CD4-positive, CD25-positive, alpha-beta regulatory T cell (primary cell): ENCODE measurements at places on chromosomes 1 and 21.

DNA sequence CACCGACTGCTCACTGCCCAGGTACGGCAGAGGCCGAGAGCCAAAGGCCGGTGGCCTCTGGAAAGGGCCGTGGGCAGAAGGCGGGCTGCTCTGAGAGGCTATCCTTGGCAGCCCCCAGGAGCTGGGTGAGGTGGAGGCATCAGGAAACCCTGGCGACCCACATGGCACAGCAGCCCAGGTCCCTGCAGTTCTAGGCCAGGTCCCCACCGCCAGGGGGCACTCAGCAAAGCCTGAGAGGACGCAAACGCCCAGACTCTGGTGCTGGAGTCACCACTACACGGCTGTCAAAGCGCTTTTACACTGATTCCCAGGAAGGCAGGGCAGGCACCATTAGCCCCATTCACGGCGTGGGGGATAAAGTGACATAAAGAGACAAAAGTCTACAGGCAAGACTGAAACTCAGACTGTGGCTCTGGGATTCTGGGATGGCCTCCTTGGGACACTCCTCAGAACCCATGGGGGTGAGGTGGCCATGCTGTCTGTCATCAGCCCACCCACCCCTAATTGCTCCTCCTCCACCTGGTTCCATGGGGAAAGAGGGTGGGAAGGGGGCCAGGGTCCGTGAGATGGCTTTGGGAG, 4.9 kb downstream of the PLEKHG5 start:
- DNase-seq = peak; percentile 84

GRCh38 chr1:110254604-110255391, 44.7 kb downstream of the KCNC4 start:
- no peak for DNase-seq

- no peak for DNase-seq
These were observed 130.8 kb downstream of the NOS1AP start for GRCh38 chr1:162200096-162200847.

DNA sequence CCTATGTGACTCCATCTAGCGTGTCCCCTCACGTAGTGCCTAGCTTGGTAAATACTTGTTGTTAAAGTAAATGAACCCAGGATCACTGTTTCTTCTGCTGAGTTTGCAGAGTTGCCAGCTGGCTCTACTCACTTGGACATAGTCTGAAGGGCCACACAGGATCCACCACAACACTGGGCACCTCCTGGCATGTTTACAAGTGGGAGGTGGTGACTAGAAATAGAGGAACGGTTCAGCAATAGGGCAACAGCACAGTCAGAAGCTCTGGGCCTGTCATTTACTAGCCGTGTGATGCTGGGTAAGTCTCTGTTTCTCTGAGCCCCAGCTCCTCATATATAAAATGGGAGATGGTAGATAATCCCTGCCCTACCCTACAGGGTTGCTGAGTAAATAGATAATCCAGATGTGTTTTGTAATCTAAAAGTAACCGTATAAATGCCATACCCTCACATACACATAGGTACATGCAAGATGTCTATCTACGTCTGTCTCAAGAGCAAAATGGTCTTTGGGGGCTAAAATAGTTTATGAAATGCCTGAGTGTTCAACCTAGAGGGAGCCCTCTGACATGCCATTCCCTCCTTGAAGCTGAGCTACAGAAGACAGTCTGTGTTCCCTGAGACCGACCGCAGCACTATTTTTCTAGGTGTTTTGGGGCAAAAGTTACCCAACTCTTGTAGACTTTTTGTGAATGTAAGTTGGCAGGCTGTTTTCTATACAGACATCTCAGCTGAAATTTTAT, 20.5 kb downstream of the RNF220 start:
- no peak for DNase-seq

DNA sequence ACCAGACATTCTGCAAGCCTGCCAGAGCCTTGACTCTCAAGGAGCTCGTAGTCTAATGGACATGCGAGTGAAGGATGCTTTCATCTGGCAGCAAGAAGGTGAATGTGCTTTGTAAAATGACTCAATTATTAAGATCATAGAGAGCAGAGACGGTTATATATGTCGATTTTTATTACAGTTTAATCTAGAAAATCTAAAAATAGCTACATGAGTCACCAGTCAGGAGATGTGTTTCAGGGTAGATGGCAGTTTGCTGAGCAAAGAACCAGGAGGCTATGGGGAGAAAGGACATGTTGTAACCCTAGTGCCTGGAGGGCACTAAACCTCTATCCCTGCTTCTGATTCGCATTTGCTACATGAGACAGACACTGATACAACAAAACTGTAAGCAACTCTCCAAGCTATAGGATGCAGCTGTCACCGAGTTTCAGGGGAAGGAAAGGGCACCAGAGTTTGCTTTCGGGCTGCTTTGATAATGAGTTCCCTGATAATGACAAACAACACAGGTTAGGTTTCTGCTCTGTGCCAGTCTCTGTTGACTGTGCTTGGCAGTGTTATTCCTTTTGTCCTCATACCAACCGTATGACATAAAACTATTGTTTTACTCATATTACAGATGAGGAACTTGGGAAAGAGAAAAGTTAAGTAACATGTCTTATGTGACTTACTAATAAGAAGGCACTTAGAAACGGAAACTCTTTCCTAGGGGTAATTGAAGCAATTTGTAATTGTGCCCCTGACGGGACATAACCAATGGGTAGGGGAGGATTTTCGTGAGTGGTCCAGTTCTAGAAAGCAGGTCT, 43.2 kb downstream of the C1orf198 start:
- no peak for DNase-seq

DNA sequence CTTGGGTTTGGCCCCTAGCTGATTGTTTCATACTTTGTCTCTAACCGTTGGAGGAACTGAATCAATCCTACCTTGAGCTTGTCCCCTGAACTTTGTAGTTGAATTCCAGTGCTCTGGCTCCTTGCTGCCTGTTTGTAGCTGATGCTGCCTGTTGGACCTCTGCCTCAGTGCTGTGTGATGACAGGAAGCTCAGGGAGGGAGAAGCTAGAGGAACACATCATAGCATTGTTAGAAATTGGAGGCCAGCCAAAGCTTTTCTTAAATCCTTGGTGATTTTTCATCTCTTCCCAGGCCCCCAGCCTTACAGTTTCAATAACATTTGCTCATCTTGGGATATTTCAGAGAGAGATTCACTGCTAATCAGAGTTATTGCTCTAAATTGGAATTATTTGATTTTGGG, 34.0 kb downstream of the MACF1 start:
- no peak for DNase-seq

DNA sequence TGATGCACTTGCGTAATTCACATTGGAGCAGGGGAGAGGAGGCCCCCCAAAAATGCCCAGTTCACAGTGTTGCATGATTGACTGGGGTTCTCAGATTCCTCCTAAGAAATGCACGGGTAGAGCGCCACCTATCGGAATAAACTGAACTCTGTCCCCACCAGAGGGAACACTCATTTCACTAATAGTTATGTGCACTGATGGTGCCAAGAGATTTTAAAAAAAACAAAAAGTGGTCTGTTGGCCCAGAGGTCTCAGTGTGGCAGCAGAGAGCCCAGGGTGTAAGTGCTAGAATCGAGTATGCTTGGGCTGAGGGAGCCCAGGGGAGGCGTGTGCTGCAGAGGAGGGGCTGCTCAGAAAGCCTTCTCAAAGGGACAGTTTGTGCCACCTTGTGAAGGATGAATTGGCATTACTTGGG, 6.9 kb downstream of the PINK1 start:
- DNase-seq = peak; percentile 39

DNA sequence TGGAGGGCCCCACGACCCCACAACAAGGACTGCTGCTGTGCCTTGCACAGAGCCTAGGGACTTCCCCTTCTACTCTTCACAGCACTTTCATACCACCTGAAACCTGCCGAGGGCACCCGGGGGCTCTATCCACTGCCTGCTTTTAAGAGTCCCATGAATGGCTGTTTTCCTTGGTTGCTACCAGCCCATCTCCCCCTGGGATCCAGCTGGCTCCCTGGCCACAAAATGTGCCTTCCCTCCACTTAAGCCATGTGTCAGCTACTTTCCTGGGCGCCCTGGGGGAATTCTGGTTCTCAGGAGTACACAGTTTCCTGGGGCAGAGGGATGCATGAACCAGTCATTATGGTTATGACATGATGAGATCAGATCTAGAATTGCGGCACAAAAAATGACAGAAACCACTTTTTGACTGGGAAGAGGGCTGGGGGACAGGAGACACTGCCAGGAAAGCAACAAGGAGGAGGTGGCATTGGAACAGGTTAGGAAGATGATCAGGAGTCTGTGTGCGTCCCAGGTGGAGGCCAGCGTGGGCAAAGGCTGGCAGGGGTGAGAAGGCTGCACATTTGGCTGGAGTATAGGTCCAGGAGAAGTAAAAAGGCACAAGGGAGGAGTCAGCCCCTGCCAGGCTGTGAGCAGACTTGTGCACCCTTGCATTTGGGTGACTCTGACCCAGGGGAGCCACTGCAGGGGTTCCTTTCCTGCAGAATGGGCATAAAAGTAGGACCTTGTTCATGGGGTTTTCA, 3.2 kb upstream of the TNFRSF8 start:
- DNase-seq = no peak

DNA sequence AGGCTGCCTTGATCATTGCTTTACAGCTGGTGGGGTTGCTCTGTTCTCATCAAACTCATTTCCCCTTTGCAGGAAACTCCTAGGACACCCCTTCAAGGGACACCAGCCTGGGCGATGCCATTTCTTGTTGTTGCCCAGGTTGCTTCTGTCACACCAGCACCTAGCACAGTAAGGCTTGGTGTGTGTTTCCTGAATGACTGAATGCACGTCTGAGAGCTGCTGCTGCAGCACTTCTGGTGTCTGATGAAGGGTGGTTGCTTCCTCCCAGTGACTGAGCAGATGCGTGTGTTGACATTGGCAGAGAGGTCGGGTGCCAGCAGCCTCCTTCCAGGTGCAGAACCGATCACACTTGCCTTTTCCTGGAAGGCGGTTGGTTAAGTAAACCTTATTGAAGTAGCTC, 477.4 kb downstream of the CAMTA1 start:
- DNase-seq = no peak

DNA sequence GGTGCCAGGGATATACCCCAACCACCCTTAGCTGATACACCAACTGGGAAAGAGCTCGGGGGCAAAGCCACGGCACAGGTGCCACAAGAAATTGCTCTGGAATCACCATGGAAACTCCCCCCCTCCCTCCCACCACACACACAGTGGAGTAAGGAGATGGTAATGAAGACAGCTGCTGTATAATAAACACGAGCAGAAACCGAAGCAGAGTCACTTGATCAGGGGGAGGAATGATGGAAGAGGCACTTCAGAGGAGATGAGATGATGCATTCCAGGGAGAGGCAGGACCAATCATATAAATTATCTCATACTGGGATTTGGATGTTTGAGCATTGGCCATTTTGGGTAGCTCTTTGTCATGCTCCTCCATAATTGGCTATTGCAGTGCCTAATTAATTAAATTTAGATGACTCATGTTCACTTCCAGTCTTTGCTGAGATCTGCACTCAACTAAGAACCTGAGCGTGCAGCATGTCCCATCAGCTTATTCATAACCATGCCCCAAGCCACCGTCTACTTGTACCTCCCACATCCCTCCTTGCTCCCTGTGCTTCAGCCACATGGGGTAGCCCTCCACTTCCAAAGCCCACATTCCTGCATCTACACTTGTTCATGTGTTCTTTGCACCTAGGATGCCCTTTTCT, 189.5 kb downstream of the ZSCAN20 start:
- DNase-seq = no peak

GRCh38 chr1:235450886-235451483, 53.3 kb downstream of the B3GALNT2 start:
- DNase-seq = no peak

GRCh38 chr1:99506631-99507030, 139.3 kb upstream of the PALMD start:
- DNase-seq = no peak

GRCh38 chr1:184827600-184828368, 73.1 kb upstream of the EDEM3 start:
- no peak for DNase-seq

- no peak for DNase-seq
These were observed 7.9 kb downstream of the PGBD2 start for GRCh38 chr1:248913933-248914332.

GRCh38 chr1:169321539-169321938, 46.1 kb downstream of the NME7 start:
- DNase-seq = no peak

GRCh38 chr1:221606256-221606655, 135.6 kb downstream of the DUSP10 start:
- no peak for DNase-seq

DNA sequence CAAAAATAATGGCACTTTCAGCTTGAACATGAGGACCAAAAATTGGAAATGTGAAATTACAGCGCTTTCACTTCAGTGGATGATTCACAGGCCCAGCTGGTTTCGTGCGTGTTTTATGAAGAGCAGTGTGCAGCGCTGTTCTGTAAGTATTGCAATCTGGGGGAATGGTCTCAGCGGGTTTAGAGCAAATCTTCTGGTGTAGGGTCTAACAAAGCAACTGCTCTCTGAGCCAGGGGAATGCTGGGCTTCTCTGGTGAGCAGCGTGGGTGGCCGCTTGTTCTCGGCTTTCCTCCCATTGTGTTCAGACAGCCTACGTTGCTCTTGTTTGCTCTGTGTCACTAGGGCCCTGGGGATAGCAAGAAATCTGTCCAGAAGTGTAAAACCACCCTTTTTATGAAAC, 42.4 kb upstream of the GADD45A start:
- DNase-seq = no peak

GRCh38 chr1:189429610-189430009, 1048.1 kb downstream of the BRINP3 start:
- no peak for DNase-seq

GRCh38 chr1:147723691-147724323, 36.6 kb downstream of the GJA5 start:
- peak; percentile 26 for DNase-seq

DNA sequence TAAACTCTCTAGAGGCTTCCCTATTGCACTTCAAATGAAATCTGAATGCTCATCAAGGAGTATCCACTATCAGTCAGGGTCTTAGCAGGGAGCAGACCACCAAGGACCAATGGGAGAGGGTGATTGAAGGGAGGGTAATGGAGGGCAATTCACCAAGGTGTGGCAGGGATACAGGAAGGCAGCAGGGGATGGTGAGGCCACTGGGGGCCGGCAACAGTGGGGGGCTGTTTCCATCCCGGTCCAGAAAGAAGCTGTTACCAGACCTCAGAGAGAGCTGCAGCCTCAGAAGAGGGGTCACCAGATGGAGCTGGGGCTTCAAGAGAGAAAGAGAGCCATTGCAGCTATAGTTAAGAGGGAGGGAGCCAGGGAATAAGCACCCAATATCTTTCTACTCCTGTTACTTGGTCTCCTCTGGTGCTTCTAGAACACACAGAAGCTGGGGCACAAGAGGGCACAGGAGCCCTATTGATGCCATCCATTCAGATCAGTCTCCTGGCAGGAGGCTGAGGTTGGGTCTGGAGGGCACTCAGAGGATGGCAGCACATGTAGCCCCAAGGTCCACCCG, 417.6 kb downstream of the PTPRU start:
- no peak for DNase-seq
